ENCODE measurements at places on chromosomes 7 and 10. TPM values are rescaled to one million over a fixed set of nuclear protein-coding genes. Genes with fewer than 3 reads are reported as not detected.

DNA sequence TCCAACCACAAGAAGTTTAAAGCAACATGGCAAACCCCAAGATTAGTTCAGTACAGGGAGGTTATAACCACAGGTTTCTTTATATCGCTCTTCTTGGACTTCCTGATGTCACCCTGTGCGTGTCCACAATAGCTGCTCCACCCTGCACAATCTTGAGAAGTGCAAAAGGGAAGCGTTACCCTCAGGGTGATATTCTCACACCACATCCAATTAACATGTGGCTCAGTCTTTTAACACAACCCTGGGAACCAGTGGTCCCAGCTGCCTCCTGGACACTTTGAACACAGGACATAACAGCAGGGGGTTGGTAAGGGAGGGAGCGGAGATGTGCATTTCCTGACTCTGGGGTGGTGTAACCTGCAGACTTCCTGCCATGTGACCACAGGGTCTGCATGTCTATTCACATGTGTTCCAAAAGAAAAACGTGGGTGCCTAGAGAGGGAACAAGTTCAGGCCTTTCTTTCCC, 64.6 kb downstream of the GSAP start:
- no peaks in the 10 kb centered on the region for H3K36me3 ChIP-seq
- peak overlapping the region; percentile 26 for H3K27ac ChIP-seq
- peaks cover 10% of the 10 kb centered on the region for H3K4me1 ChIP-seq
- H3K27me3 ChIP-seq: no peaks in the 10 kb centered on the region
- H3K4me3 ChIP-seq: no peak overlapping the region
- peak; percentile 64 for DNase-seq

DNA sequence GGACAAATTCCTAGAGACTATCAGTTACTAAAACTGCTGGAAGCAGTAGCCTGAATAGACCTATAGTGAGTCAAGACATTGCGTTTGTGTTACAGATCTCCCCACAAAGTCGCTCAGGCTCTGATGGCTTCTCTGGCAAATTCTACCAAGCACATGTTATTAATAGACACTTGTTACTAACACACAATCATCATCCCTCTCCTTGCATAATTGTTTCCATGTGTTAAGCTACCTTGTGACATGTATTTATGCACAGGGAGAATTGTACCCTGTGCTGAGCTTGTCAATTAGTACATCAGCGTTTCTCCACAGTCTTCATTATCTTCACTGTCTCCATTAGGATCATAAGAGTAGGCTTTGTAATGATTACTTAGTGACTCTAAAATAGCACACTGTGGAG, 31.2 kb downstream of the DYNC2I1 start:
- no peaks in the 10 kb centered on the region for H3K27me3 ChIP-seq
- peaks cover 14% of the 10 kb centered on the region for H3K36me3 ChIP-seq
- H3K4me3 ChIP-seq: no peak overlapping the region
- H3K4me1 ChIP-seq: no peaks in the 10 kb centered on the region
- no peak overlapping the region for H3K27ac ChIP-seq

DNA sequence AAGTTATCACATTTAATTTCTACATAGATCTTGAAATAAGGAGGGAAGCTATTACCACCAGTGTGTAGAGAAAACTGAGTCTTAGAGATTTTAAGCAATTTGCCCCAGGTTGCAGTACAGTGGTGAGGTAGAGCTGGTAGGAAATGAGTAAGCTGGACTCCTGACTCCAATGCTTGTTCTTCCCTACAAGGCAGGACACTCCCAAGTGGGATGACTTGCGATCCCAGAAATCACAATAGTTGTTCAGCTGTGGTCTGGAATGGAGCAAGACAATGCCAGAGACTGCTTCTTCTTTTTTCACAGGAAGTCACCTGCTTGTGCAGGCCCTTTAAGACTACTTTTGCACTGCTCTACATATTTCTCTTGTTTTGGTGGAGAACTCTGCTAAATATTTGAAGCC, 327.2 kb upstream of the BMPER start:
- H3K4me3 ChIP-seq: no peak overlapping the region
- H3K27ac ChIP-seq: no peak overlapping the region
- no peaks in the 10 kb centered on the region for H3K27me3 ChIP-seq
- no peaks in the 10 kb centered on the region for H3K4me1 ChIP-seq

DNA sequence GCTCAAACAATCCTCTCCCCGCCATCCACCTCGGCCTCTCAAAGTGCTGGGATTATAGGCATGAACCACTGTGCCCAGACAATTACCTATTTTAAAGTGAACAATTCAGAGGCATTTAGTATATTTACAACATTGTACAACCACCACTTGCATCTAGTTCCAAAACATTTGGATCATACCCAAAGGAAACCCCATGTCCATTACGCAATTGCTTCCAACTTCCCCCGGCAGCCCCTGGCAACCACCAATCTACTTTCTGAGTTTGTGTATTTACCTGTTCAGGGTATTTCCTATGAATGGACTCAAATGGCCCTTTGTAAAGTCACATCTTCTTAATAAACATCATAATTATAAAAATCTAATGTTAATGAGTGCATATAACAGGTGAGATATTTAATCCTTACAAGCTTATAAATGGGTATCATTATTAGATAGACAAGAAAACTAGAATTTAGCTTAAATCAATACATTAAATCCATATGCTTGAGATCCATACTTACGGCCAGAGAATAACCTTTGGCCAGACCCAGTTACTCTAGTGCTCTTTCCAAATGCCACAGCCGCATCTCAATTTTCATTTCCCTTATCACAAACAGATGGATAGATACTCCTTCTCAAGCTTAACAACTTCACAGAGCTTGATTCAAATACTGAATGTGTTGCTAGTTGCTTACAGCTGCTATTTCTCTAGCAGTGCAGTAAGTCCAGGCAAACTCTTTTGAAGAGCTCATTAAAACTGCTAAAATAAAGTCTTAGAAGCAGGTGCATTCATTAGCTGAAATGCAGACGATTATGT, 133.4 kb upstream of the MKLN1 start:
- H3K4me1 ChIP-seq: no peaks in the 10 kb centered on the region
- H3K36me3 ChIP-seq: no peaks in the 10 kb centered on the region
- no peak overlapping the region for H3K4me3 ChIP-seq
- no peaks in the 10 kb centered on the region for H3K27me3 ChIP-seq
- no peak overlapping the region for H3K27ac ChIP-seq

DNA sequence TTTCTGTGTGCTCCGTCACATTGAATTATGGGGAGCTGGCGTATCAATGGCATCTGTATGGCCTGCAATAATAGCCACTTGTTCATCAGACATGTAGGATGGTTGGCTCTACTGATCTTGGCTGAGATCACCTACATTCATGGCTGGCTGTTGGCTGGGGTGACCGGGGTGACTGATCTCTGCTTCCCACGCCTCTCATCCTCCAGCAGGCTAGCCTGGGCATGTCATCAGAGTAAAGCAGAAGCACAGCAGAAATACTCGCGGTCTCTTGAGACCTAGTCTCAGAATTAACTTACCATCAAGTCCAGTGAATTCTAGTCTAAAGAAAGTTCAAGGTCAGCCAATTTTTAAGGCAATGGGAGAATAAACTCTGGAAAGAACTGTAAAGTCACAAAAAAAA, 257.7 kb upstream of the GLI3 start:
- no peaks in the 10 kb centered on the region for H3K36me3 ChIP-seq
- no peak overlapping the region for H3K4me3 ChIP-seq
- H3K27ac ChIP-seq: peak overlapping the region; percentile 73
- H3K27me3 ChIP-seq: peaks cover 3% of the 10 kb centered on the region
- no peak for DNase-seq
- peaks cover 9% of the 10 kb centered on the region for H3K4me1 ChIP-seq

DNA sequence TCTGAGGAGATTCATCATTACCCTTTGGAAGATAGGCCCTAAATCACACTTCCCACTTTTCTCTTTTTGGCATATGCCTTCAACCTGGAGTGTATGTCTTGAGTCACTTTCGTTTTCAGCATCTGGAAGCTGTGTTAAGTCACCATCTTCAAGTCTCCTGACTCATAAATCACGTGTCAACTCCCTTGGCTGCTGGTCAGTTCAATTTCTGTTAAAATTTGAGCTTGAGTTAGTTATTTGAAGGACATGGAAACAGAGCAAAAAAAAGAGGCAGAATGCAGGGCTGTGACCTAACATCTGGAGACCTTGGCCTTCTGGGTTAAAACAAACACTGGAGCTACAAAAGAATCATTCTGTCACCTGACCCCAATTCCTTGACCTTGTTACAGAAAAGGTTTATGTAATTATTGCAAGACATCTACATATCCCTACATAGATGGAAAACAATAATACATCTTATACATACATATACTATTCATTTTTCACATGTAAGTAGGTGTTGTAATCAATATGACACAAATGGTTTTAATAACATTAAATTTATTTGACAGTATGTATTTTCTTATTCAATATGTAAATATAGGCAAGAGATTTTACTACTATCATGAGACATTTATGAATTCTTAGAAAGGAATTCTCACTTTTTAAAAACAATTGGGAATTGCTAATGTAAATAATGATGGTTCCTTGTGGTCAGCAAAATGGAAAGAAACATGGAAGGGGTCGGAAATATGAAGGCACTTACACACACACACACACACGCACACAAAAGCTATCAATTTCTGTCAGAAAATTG, 169.7 kb upstream of the PHYHIPL start:
- DNase-seq: no peak
- H3K27ac ChIP-seq: no peak overlapping the region
- H3K4me3 ChIP-seq: no peak overlapping the region
- no peaks in the 10 kb centered on the region for H3K27me3 ChIP-seq
- H3K4me1 ChIP-seq: no peaks in the 10 kb centered on the region

GRCh38 chr7:148527717-148528168, 62.8 kb upstream of the C7orf33 start:
- no peak for DNase-seq
- no peaks in the 10 kb centered on the region for H3K4me1 ChIP-seq
- H3K27ac ChIP-seq: no peak overlapping the region
- H3K27me3 ChIP-seq: no peaks in the 10 kb centered on the region
- no peaks in the 10 kb centered on the region for H3K36me3 ChIP-seq
- H3K4me3 ChIP-seq: no peak overlapping the region

DNA sequence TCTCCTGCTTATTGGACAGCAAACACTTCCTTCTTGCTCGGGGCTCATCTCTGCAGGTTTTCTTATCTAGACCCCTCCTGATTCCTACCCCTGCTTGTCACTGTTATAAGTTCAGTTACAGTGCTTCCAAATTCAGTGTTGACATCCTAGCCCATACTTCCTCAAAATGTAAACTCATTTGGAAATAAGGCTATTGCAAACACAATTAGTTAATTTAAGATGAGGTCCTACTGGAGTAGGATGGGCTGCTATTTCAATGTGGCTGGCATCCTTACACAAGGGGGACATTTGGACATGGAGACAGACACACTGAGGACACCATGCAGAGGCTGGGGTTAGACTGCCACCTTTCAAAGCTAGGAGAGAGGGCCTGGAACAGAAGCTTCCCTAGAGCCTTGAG, 85.2 kb upstream of the NPVF start:
- no peaks in the 10 kb centered on the region for H3K4me1 ChIP-seq
- no peak overlapping the region for H3K4me3 ChIP-seq
- no peaks in the 10 kb centered on the region for H3K27me3 ChIP-seq
- H3K27ac ChIP-seq: no peak overlapping the region
- DNase-seq: no peak
- H3K36me3 ChIP-seq: no peaks in the 10 kb centered on the region

FOXI2 gene
- total RNA-seq: not detected
